ENCODE measurements at places on chromosomes 12 and 14.

DNA sequence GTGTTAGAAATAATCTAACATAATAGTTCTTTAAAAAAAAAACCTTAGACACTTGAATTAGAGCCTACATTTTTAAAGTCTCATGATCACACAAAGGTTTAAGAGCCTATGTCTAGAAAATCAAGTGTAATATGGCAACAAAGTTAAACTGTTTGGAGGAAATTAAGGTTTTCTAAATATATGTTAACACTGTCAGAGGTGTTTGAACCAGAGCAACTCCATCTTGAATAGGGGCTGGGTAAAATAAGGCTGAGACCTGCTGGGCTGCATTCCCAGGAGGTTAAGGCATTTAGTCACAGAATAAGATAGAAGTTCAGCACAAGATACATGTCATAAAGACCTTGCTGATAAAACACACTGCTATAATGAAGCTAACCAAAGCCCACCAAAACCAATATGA is 12.4 kb downstream of the CPNE8 start:
- no peaks in the 10 kb centered on the region for H3K36me3 ChIP-seq
- peaks cover 20% of the 10 kb centered on the region for H3K4me1 ChIP-seq
- H3K27ac ChIP-seq: no peak overlapping the region
- no peaks in the 10 kb centered on the region for H3K27me3 ChIP-seq
- H3K4me3 ChIP-seq: no peak overlapping the region
- no peak for DNase-seq

DNA sequence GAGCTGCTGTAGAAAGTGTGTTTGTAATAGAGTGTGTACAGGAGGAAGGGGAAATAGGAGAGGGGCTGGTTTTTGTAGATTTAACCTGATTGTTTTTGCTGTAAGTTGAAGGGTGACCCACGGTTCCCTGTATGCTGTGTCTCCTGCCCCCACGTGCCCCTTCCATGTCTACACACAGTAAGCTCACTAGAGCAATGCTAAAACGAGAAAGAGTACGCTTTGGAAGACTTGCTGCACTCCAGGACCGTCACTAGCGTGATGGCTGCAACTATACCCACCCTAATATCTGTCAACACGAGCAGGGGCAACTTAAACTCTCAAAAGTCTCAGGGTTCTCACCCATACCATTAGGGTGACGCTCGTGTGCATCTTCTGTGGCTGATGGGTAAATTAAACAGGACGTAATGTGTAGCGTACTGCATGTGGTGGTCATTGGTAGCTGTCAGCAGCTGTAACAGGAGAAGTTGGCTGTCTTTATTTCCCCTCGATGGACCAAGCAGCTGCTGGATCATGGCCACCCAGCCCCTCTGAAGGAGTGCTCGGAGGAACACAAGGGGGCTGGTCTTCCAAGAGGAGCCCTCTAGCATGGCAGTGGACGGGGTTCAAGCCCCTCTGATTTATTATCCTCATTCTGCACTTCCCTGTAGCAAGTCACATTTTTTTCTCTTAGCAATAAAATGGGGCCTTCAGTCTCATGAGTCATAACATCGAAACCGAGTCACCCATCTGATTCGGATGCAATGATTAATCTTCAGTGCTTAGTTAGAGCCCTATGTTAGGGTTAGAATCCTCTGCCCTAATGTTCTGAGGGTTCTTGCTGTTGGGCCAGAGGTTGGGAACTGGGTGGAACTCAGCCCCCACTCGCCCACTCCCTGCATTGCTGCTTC is 14.0 kb downstream of the CCND2 start:
- no peak overlapping the region for H3K4me3 ChIP-seq
- DNase-seq: no peak
- H3K27ac ChIP-seq: no peak overlapping the region
- peaks cover 97% of the 10 kb centered on the region for H3K36me3 ChIP-seq
- no peaks in the 10 kb centered on the region for H3K4me1 ChIP-seq

DNA sequence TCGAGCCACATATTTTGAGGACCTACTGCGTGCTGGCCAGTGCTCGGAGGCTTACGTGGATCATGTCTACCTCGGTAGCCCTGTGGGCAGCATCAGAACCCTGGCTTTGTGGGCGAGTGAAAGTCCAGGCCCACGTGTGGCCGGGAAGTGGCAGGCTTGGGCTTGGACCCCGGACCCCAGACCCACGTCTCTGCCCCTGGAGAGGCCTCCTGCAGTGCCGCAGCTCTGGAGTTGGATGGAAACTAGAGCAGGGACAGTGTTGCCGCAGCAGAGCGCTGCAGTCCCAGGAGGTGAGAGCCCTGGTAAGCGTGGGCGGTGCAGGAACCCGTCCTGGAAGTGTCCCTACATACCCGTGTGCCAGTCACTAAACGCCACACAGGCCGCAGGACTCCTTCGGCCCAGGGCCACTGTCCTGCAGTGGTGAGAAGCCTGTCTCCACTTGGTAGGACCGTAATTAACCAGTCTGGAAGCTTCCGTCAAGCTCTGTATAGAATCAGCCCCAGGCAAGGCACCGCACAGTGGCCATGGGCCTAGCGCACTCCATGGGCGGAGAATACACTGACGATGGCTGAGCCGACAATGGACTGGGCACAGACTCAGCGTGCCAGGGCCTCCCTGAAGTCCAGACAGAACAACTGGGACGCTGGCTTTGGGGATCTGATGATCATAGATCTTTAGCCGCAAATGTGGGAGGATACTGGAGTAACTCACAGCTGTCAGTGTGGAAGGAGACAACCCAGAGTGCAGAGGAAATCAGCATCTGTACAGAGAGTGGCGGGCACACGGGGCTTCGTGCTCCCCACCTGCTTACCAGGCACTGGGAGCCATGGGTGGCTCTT is 219.5 kb downstream of the KIF26A start:
- H3K27me3 ChIP-seq: no peaks in the 10 kb centered on the region
- no peak for DNase-seq
- no peaks in the 10 kb centered on the region for H3K36me3 ChIP-seq
- H3K27ac ChIP-seq: no peak overlapping the region
- no peaks in the 10 kb centered on the region for H3K4me1 ChIP-seq

GRCh38 chr12:86456241-86456640 is 200.1 kb upstream of the MGAT4C start:
- H3K4me3 ChIP-seq: no peak overlapping the region
- no peaks in the 10 kb centered on the region for H3K36me3 ChIP-seq
- H3K4me1 ChIP-seq: no peaks in the 10 kb centered on the region
- H3K27me3 ChIP-seq: no peaks in the 10 kb centered on the region
- no peak overlapping the region for H3K27ac ChIP-seq

DNA sequence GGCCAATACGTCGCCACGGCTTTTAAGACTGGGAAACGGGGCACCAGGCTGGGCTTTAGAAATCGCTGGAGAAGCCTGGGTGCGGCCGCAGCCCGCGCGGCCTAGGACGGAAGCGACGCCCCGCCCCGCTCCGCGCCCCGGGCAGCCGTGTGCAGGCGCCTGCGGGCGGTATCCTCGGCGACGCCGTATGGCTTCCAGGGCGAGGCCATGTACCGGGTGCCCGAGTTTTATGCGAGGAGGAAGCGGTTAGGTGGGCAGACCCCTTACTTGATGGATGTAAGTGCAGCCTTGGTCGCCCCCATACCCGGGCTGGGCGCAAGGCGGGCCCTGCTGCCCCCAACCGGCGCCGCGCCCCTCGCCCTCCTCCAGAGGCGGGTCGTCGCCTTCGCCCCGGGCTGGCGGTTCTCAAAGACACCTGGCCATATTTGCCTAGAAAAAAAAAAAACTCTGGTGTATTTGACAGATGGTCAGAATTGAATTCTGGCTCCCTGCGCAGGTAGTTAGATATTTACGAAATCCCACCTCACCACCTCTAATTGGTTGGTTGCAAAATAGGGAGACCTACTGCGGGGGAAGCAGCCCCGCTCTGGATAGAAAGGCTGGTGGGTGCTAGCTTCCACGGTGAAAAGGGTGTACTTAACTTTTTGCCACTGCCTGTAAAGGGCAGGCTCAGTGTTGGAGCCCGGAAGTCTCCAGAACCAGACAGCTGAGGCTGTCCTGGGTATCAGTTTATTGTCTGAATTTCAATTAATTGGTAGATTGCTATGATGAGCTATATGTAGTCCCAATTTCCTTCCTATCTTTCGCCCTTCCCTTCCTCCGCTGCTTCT is at the start of gene PPP1R36:
PPP1R36 (plus strand) TSS at position 171 of the 830 bp plus-strand sequence; CDS start at position 208, 37 bp downstream.
- peak within 1 kb of the TSS; percentile 25 for H3K27ac ChIP-seq
- peaks cover 20% of the 10 kb centered on the region for H3K4me1 ChIP-seq
- DNase-seq: no peak
- peak within 1 kb of the TSS; percentile 22 for H3K4me3 ChIP-seq
- H3K27me3 ChIP-seq: no peaks in the 10 kb centered on the region

DNA sequence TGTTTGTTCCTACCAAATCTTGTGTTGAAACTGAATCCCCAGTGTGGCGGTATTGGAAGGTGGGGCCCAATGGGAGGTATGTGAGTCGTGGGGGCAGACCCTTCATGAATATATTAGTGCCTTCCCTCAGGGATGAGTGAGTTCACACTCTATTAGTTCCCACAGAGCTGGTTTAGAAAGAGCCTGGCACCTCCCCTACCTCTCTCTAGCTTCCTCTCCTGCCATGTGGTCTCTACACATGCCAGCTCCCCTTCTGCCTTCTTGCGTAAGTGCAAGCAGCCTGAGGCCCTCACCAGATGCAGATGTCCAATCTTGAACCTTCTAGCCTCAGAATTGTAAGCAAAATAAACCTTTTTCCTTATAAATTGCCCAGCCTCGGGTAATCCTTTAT is 105.8 kb downstream of the SPTSSA start:
- no peaks in the 10 kb centered on the region for H3K36me3 ChIP-seq
- DNase-seq: no peak
- H3K4me3 ChIP-seq: no peak overlapping the region

DNA sequence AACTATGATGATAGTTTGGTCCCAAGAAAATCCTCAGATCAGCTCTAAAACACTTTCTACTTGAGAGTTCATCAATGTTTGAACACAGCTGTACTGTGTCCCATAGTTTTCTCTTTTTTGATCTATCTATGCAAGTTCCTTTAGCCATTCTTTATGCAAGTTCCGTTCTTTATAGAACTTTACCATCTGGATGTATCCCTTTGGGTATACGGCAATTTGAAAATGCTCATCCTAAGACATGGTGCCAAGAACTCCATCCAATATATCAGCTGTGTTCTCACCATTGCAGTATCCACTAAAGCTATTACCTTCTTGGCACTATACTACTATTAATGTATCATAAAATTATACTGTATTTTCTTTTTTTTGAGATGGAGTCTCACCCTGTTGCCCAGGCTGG is 276.9 kb downstream of the NOVA1 start:
- no peaks in the 10 kb centered on the region for H3K36me3 ChIP-seq
- no peaks in the 10 kb centered on the region for H3K4me1 ChIP-seq
- DNase-seq: no peak
- H3K27me3 ChIP-seq: no peaks in the 10 kb centered on the region

DNA sequence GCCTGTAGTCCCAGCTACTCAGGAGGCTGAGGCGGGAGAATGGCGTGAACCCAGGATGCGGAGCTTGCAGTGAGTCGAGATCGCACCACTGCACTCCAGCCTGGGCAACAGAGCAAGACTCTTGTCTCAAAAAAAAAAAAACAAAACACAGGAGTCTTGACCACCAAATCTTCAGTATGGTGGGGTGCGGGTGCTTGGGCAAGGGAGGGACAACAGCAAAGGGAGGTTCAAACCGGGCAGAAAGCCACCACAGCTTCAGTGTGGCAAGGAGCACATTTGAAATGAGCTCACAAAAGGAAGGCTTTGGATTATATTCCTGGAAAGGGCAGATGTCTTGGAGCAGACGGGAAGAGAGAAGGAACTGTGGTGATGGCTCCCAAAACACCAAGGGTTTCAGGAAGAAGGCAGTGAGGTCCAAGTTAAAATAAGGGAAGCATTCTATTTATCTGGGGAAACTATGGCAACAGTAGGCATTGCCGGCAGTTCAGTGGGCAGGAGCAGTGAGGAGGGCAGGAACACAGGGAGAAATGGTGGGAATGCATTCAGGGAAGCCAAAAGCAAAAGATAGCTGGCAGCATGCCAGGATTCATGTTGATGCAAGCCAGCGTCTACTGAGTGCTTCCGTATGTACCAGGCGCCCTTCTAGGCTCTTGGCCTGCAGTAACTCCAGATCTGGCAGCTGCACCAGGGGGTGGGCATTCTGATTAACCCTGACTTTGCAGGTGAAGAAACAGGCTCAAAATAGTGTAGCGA is 51.0 kb upstream of the SRSF5 start:
- no peaks in the 10 kb centered on the region for H3K27me3 ChIP-seq
- peak overlapping the region; percentile 19 for H3K4me3 ChIP-seq
- peaks cover 9% of the 10 kb centered on the region for H3K36me3 ChIP-seq
- H3K4me1 ChIP-seq: peaks cover 44% of the 10 kb centered on the region
- DNase-seq: no peak

Data from keratinocyte (primary cell).